Ascending aorta (tissue), 2 donors: ENCODE measurements at places on chromosomes 13 and 19.

DNA sequence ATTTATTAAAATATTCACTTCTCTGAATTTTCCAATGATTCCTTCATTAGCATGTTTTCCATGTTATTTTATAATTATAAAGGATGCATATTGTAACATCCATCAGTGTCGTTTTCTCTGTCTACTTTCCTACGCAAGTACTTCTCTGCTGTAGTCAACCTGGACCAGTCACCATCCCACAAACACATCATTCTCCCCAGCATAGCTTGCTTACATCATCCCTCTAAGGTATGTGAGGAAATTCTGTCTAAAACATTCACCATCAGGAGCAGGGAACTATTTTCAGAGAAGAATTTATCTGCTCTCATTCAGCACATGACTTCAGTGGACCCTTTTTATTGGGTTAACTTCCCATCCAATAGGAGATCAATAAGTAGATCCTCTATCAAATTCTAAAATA lies 806.1 kb upstream of the ARGLU1 start:
- no peaks in the 10 kb centered on the region for H3K36me3 ChIP-seq
- no peak for DNase-seq
- H3K27me3 ChIP-seq: no peaks in the 10 kb centered on the region
- no peak overlapping the region for H3K27ac ChIP-seq

GRCh38 chr13:31878955-31879354 lies 139.6 kb downstream of the RXFP2 start:
- no peaks in the 10 kb centered on the region for H3K4me1 ChIP-seq
- no peak overlapping the region for H3K27ac ChIP-seq
- H3K27me3 ChIP-seq: no peaks in the 10 kb centered on the region
- no peak overlapping the region for H3K4me3 ChIP-seq
- H3K36me3 ChIP-seq: no peaks in the 10 kb centered on the region
- DNase-seq: no peak

- H3K27me3 ChIP-seq: no peaks in the 10 kb centered on the region
- H3K27ac ChIP-seq: no peak overlapping the region
- no peak overlapping the region for H3K4me3 ChIP-seq
- DNase-seq: no peak
These were observed 101.9 kb downstream of the PTPRS start for GRCh38 chr19:5238700-5239099.

- no peaks in the 10 kb centered on the region for H3K36me3 ChIP-seq
- no peak overlapping the region for H3K4me3 ChIP-seq
- no peaks in the 10 kb centered on the region for H3K27me3 ChIP-seq
- DNase-seq: no peak
- H3K4me1 ChIP-seq: no peaks in the 10 kb centered on the region
These were observed 175.2 kb downstream of the PAN3 start for GRCh38 chr13:28313579-28313978.

GRCh38 chr19:579842-580155 lies 7.4 kb downstream of the BSG start:
- no peak overlapping the region for H3K4me3 ChIP-seq
- H3K27ac ChIP-seq: no peak overlapping the region
- no peaks in the 10 kb centered on the region for H3K27me3 ChIP-seq
- peaks cover 17% of the 10 kb centered on the region for H3K4me1 ChIP-seq
- H3K36me3 ChIP-seq: peaks cover 39% of the 10 kb centered on the region

DNA sequence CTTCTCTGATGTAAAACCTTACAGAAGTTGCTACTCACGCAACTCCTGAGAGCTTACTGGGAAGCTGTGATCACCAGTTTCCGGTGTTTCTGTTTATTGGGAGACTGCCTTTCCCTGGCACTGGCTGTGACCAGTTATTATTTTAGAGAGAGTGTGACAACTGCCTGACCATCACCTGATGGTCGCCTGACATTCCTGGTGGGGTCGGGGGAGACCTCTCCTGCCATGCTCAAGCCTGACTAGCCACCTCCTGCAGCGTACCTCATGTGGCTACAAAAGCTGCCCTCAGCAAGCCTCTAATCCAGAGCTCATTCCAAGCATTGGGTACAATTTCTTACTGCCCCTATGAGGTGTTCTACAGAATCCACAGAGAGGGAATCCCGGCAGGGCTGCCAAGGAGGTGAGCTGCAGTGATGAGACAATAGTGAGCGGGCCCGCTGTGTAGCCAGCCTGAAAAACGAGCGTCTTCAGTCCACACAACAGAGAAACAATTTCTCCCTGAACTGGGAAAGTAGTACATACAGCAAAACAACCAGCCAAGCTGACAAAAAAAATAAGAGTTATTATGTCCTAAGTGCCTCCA lies 28.7 kb downstream of the GJA3 start:
- DNase-seq: no peak
- H3K4me3 ChIP-seq: no peak overlapping the region
- peaks cover 5% of the 10 kb centered on the region for H3K27me3 ChIP-seq
- H3K4me1 ChIP-seq: peaks cover 10% of the 10 kb centered on the region
- no peaks in the 10 kb centered on the region for H3K36me3 ChIP-seq

- DNase-seq: peak; percentile 67
- H3K4me1 ChIP-seq: no peaks in the 10 kb centered on the region
- H3K27me3 ChIP-seq: no peaks in the 10 kb centered on the region
- H3K4me3 ChIP-seq: no peak within 1 kb of the TSS
- H3K27ac ChIP-seq: no peak within 1 kb of the TSS
- H3K36me3 ChIP-seq: no peaks in the 10 kb centered on the region
These were observed at the start of gene SIGLEC12 for GRCh38 chr19:51501594-51502263. Gene SIGLEC12 (minus strand): TSS chr19:51501800. CDS start chr19:51501733, 67 bp downstream.

DNA sequence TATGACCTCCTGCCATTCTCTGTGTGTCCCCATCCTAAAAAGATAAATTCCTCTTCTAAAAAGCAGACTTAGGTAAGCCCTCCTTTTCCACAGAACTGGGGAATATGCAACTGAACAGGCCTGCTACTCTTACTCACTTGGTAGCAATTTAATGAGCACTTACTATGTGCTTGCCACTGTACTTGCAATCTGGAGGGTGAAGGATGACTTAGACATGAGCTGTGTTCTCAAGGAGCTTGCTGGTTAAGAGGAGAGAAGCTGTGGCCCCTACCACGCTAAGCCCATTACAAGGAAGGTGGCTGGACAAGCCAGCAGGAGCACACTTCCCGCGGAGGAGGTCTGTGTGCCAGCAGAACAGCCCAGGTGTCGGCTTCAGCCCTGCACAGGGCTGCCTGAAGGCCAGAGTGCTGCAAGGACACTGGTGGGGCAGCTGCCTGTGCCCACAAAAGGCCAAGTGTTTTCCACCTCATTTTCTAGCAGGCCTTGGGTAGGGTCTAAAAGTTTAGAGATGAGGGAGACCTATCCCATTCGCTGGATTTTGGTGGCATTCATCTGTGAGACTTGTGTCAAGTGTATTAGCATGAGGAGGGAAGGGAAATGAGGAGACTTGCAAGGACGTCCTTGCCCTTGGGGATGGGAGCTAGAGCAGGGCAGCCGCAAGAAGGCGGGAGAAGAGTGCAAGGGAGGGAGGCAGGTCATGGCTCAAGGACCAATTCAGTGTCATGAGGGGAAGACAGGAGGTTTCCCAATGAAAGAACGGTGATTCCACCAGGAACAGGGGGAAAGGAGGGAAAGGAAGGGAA lies 52.0 kb downstream of the COL4A1 start:
- peak overlapping the region; percentile 95 for H3K27ac ChIP-seq
- peaks cover 15% of the 10 kb centered on the region for H3K4me1 ChIP-seq
- no peaks in the 10 kb centered on the region for H3K27me3 ChIP-seq
- H3K4me3 ChIP-seq: no peak overlapping the region

DNA sequence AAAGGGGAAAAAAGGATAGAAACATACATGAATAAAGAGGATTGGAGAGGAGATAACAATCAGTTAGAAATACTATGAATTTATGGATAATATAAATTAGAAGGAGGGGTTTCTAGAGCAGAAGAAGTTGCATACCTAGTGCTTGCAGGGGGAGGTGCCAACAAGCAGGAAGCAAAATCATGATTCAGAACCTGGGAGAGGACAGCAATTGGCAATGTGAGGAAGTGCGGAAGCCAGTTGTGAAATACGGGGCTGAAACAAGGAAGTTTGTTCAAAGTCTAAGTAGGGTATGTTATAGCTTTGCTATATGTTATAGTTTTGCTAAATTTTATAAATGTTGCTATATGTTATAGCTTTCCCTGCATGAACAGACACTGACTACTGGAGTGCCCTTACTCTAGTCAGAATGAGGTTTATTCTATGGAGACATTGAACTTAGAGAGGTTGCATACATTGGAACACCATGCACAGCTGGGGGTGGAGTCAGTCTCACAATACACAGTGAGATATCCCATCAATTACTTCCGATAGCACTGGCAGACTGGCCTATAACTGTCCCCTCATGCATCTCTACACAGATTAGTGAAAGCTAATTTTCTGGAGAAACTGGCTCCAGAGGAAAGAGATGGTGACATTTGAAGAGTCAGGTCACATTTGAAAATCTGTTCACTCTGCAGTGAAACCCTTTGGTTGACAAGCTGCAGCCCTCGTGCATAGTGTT lies 92.1 kb downstream of the GPC6 start:
- no peak overlapping the region for H3K27ac ChIP-seq
- no peak for DNase-seq
- no peaks in the 10 kb centered on the region for H3K36me3 ChIP-seq
- peaks cover 3% of the 10 kb centered on the region for H3K4me1 ChIP-seq
- H3K4me3 ChIP-seq: no peak overlapping the region

- H3K4me3 ChIP-seq: no peak overlapping the region
- H3K36me3 ChIP-seq: peaks cover 6% of the 10 kb centered on the region
- DNase-seq: no peak
- H3K27ac ChIP-seq: peak overlapping the region; percentile 94
These were observed 4.4 kb upstream of the KANK2 start for GRCh38 chr19:11201791-11202190.

GRCh38 chr13:51734786-51735185 lies 69.2 kb downstream of the DHRS12 start:
- no peaks in the 10 kb centered on the region for H3K36me3 ChIP-seq
- DNase-seq: no peak
- H3K4me1 ChIP-seq: peaks cover 9% of the 10 kb centered on the region
- H3K27ac ChIP-seq: no peak overlapping the region
- H3K27me3 ChIP-seq: no peaks in the 10 kb centered on the region

DNA sequence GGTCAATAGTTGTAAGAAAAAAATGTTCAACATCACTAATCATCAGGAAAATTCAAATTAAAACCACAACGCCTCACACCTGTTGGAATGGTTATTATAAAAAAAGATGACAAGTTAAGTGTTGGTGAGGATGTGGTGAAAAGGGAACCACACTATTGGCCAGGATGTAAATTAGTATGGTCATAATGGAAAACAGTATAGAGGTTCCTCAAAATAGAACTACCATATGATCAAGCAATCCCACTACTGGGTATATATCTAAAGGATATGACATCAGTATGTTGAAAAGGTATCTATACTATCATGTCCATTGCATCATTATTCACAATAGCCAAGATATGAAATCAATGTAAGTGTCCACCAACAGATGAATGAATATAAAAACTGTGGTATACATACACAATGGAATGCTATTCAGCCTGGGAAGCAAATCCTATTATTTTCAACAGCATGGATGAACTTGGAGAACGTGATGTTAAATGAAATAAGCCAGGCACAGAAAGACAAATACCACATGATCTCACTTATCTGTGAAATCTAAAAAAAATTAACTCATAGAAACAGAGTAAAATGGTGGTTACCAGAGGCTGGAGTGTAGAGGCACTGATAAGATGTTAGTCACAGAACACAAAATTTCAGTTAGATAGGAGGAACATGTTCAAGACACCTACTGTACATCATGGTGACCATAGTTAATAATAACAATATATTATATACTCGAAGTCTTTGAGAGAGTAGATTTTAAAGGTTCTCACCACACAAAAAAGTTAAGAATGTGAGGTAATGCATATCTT lies 56.6 kb downstream of the TBC1D4 start:
- H3K4me1 ChIP-seq: no peaks in the 10 kb centered on the region
- no peak overlapping the region for H3K27ac ChIP-seq
- no peaks in the 10 kb centered on the region for H3K27me3 ChIP-seq
- no peak for DNase-seq
- H3K36me3 ChIP-seq: no peaks in the 10 kb centered on the region

DNA sequence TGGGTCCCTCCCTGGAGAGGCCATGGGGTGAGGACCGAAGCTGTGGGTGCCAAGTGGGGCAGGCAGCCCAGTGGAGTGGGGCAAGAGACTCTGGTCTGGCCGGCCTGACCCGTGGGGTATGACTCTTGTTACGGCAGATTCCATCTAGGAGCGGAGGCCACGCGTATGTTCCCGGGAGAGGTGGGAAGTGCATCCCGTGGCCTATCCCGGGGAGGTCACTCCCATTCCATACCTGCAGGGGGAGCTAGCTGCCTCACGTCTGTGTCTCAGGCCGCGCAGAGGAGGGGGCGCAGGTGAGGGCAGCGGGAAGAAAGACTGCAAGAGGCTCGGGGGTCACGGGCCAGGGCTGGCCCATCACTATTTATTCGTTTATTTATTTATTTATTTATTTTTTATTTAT lies 4.9 kb downstream of the CSNK1G2 start:
- no peaks in the 10 kb centered on the region for H3K27me3 ChIP-seq
- H3K27ac ChIP-seq: no peak overlapping the region
- peaks cover 9% of the 10 kb centered on the region for H3K4me1 ChIP-seq
- no peak overlapping the region for H3K4me3 ChIP-seq

DNA sequence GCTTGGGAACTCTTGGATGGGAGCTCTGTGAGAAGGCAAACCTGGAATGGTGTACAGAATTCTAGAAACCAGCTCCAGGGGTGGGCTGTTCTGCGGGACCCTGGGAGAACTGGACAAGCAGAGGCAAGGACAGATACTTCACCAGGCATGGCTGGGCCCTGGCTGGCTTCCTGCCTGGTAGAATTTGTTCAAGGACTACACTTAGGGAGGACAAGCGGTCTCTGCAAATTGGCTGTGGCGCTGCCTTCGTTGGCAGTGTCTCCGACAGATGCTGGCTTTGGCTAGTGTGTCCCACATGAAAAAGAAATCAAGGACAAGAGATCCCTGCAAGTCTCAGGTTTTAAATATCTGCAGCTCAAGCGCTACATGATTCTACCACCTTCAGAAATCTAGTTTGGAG lies 12.4 kb downstream of the CEBPG start:
- peaks cover 39% of the 10 kb centered on the region for H3K36me3 ChIP-seq
- H3K27me3 ChIP-seq: no peaks in the 10 kb centered on the region
- H3K27ac ChIP-seq: no peak overlapping the region
- DNase-seq: no peak
- H3K4me1 ChIP-seq: peaks cover 3% of the 10 kb centered on the region

GRCh38 chr19:17389957-17390664 lies 3.9 kb downstream of the CCDC194 start:
- no peaks in the 10 kb centered on the region for H3K36me3 ChIP-seq
- peak overlapping the region; percentile 71 for H3K4me3 ChIP-seq
- H3K4me1 ChIP-seq: peaks cover 4% of the 10 kb centered on the region
- no peak for DNase-seq

GRCh38 chr19:51365211-51365964 lies 800 bp downstream of the ETFB start:
- H3K27ac ChIP-seq: peak overlapping the region; percentile 94
- H3K4me1 ChIP-seq: peaks cover 17% of the 10 kb centered on the region
- no peaks in the 10 kb centered on the region for H3K27me3 ChIP-seq
- DNase-seq: no peak

- no peaks in the 10 kb centered on the region for H3K27me3 ChIP-seq
- H3K4me3 ChIP-seq: no peak overlapping the region
- no peak overlapping the region for H3K27ac ChIP-seq
- no peaks in the 10 kb centered on the region for H3K36me3 ChIP-seq
- no peak for DNase-seq
These were observed 16.9 kb downstream of the NDFIP2 start for GRCh38 chr13:79497852-79498251.
